ENCODE measurements at places on chromosomes 2 and 18.

DNA sequence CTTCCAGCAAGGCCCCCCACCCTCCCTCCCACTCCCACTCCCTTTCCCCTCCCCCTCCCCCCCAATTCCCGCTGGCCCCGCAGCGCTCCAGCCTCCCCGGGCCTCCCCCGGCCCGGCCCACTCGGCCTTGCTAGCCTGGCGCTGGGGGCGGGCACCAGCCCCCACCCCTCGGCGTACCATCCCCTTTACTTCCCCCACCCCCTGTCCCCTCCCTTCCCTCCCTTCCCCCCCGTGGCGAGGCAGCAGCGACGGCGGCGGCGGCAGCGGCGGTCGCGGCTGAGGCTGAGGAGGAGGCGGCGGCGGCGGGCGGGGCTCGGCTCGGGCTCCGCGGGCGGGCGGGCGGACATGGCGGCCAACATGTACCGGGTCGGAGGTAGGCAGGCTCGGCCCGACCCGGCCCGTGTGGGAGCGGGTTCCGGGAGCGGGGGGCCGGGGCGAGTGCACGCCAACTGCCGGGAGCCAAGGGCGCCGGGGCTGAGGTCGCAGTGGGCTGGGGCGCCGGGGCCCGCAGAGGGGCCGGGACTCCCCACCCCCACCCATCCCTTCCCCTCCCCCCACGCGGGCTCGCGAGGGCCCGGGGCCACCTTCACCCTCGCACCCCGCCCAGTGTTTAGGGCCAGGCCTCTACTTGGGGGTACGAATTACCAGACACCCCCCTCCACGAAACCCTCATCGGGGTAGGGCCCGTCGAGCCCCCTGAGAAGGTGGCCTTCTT, at the start of gene MTA3:
Gene MTA3 (plus strand): TSS at position 232 of the 715 bp plus-strand sequence. CDS start 114 bp downstream, at position 346.
- DNase-seq: peak; percentile 77

- DNase-seq: no peak
These were observed 150.6 kb downstream of the RIF1 start for GRCh38 chr2:151560289-151560688.

DNA sequence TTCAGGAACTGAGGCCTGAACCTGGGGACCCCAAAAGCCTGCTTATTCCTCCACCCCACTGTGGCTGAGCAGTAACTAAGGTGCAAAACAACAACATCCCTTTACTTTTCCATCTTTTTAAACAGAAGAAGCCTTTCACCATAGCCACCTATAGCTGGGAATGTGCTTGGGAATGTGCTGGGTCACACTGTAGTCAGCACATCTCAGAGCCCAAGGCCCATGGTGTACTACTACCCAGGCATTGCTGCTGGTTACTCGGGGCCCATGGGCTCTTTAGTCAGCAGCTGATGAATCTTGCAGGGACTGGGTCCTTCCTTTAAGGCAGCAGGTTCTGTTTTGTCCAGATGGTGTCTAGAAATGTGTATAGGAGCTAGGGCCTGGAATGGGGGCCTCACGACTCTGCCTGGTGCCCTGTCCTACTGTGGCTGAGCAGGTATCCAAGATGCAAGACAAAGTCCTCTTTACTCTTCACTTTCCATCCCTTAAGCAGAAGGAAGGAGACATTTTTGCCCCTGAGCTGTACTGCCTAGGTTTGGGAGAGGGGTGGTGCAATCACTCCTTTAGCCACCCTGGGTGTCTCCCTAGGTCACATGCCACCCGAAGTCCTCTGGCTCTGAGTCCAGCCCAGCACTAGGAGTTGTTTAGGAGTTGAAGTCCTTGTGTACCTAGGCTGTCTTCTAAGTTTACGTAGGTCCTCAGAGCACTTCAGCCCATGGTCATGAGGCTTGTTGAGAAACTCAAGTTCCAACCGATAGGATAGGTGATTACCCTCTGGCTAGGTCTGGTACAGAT, 70.1 kb downstream of the OXER1 start:
- DNase-seq: no peak

GRCh38 chr2:50196775-50197480, 835.0 kb downstream of the NRXN1 start:
- no peak for DNase-seq

GRCh38 chr18:9661564-9661963, 46.5 kb upstream of the RAB31 start:
- DNase-seq: no peak

GRCh38 chr2:190858817-190859216, 21.8 kb upstream of the GLS start:
- DNase-seq: no peak

DNA sequence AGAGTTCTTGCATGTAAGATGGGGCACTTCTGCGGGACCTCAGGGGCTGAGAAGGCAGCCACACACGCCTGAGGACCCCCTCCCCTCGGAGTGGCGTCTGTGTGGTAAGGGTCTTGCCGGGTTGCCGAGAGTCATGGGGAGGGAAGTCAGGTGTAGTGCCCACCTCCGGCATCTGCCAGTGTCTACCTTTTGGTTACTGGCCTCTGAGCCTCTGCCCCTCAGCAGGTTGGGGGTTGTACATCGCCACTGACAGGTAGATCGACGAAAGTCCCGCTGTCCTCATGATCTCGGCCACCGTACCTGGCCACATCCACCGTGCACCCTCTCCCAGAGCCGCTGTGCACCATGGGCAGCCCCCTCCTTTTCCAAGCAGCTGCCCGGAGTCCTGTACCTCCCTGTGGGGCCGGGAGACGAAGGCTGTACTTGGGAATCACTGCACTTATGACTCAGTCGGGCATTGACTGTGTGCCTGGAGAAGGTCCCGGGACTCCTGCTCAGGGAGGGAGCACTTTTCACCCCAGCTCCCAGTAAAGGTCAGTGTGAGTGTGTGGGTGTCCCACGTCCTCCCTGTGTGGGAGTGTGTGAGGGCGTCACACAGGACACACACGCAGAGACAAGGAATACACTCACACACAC, 332.4 kb upstream of the MYT1L start:
- DNase-seq: no peak

DNA sequence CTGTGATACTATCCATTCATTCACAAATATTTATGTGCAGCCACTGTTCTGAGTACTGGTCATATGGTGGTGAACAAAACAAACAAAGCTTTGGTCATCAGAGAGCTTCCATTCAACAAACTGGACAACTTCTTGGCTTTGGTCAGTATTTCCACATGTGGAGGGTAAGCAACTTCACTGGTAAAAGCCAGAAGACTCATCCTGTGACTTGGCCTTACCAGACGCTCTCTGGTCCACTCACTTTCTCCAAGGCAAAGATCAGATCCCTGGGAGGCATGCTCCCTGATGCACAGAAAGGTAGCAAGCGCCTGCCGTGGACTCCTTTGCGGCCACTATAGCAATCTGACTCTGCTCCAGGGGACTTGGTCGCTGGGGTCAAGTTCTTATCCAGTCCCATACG, 179.5 kb downstream of the EN1 start:
- no peak for DNase-seq

DNA sequence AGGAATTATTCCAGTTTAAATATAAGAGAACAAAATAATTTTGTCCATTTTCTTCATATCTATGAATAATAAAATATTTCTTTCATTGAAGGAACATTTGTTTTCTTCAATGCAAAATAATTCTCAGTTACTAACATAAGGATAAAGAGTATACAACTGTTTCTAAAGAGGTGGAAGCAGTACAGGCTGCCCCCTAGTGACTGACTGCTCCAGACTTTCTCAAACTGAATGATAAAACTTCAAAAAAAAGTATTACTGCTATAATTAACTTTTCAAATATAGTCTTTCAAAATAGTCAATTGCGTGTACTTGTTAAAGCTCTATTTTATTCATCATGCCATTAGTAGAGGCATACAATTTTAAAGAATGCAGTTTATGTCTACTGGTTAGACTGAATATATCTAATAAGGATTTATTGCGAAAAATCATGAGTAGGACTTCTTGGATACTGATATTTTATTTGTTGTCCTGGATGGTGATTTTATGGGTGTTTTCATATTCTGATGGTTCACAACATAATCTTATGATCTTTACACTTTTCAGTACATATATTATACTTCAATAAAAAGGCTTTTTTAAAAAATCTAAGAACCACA, 100.1 kb downstream of the WDPCP start:
- peak; percentile 17 for DNase-seq

DNA sequence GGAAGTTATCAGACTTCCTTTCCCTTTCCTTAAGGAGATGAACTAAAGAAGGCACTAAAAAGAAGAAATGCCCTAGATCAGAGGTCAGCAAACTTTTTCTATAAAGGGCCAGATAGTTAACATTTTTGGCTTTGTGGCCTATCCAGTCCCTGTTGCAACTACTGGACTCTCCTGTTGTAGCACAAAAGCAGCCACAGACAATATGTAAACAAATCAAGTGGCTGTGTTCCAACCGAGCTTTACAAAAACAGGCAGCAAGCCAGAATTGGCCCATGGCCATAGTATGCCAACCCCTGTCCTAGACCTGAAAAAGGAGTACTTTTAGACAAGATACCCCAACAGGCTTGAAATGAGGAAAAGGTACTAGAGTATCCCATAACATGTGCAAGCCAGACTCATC, 10.9 kb downstream of the NHEJ1 start:
- DNase-seq: no peak

DNA sequence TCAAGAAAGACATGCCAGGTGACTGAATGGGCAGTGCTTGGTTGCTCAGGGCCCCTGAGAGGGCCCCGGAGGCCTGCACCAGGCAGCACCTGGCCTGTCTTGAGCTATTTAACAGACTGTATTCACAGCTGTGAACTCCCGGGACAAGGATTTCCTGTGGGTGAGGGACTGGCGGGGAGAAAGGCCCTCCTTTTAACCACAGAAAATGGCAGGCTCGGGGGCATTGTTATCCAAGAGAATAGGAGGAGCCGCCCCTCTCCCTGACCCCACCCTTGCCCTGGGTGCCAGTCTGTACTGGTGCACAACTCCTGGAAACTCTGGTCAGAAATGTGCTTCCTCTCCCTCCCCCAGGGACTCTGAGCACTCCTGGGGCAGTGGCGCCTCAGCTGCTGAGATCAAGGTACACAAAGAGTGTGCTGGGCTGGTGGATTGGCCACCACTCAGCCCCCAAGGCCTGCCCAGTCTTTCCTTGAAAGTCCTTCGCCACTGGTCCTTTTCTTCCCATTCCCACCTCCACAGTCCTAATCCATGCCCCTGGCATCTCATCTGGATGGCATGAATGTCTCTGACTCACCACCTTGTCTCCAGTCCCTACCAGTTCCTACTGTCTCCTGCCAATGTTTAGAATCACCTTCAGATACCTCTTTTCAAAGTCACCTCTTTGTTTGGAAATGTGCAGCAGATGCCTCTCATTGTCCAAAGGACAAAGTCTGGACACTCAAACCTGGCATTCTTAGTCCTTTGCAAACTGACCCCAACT, 19.6 kb upstream of the EPAS1 start:
- no peak for DNase-seq

GRCh38 chr18:42045346-42045745, 90.3 kb downstream of the PIK3C3 start:
- DNase-seq: no peak

DNA sequence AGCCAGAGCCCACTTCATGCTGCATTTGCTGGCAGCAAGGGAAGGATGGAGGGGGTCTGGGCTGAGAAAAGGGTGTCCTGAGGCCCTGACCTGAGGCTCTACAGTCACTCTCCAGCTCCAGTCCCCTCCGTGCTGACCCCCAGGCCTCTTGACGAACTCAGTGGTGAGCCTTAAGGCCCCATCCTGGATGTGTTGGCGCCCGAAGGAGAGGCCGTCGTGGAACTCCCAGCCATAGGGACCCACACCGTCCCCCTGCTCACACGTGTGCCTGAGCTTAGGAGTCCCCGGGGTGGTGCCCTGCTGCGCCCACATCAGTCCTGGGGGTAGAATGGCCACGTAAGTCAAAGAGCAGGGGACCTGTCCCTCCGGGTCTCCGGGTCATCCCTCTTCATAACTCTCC, 776 bp downstream of the MOGS start:
- no peak for DNase-seq

DNA sequence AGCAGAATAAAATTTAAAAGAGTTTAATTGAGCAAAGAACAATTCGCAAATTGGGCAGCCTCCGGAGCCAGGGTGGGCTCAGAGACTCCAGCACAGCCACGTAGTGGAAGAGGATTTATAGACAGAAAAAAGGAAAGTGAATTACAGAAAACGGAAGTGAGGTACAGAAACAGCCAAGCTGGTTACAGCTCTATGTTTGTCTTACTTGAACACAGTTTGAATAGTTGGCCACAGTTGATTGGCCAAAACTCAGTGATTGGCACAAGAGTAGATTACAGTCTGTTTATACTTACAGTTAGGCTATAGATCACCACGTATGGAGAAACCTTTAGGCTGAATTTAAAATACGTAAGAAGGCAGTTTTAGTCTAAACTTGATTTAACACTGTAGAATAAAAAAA, 78.8 kb upstream of the NEDD4L start:
- DNase-seq: no peak

DNA sequence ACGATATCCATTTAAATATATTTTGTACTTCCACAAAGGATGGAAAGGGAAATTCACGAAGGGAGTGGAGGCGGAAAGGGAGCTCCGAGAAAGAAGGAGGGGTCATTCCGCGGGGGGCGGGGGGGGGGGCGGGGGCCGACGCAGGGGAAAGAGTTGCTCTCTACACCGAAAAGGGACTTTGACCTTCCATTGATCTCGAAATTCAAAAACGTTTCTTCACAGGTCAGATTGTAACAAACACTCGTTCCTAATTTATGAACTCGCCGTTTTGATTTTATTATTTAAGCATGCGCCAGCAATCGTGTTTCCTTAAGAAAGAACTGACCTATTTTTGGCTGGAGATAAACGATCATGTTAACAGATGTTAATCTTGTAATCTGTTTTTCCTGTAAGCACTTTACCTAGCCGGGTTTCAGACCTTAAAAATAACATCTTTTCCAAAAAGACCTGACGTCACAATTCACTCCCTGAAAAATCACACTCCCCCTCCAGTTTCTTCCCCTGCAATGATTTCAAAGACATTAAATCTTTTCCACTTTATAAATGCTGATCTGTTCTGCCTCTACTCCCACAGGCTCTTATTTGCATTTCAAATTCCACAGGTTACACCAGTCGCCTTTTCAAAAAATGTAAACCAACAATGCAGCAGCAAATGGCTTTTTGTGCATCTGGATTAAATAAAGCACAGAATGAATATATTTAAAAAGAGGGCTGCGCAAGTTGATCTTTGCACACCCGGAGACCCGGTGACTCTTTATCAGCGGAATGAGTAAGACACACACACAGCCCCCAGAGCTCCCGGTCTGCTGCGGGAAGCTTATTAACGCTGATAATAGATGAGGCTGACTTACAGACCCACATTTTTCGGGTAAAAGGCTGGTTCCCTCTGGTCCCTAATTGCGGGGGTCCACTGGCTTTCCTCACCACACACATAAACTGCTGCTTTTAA, 1.6 kb downstream of the ZNF516 start:
- DNase-seq: peak; percentile 38

DNA sequence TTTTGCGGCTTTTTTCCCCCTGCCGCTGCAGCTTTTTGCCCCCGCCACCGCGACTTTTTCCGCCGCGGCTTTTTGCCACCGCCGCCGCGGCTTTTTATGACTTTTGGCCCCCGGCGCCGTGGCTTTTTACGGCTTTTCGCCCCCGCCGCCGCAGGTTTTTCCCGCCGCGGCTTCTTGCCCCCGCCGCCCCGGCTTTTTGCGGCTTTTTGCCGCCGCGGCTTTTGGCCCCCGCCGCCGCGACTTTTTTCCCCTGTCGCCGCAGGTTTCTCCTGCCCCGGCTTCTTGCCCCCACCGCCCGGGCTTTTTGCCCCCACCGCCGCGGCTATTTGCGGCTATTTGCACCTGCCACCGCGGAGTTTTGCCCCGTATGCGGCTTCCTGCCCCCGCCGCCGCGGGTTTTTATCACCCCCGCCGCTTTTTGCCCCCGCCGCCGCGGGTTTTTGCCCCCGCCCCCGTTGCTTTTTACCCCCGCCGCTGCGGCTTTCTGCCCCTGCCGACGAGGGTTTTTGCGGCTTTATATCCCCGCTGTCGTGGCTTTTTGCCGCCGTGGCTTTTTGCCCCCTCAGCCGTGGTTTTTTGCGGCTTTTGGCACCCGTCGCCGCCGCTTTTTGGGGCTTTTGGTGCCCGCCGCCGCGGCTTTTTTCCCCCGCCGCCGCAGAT, 2750.9 kb downstream of the RPIA start:
- peak; percentile 24 for DNase-seq

Measured in activated T-cell treated with anti-CD3 and anti-CD28 coated beads, Interleukin-2, amount 50 U/mL, for 48 hours (primary cell).